Erythroblast (primary cell): ENCODE measurements at places on chromosomes 1 and 21.

DNA sequence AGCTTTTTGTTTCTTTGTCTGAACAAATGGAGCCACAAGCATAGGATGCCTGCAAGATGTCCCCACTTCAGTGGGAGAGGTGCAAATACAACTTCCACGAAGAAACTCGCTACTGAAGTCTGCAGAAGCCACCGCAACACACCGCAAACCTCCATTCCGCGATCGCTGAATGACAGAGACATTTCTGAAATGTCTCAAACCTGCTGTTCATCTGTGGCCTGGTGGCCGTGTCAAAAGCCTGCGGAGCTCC, 1.0 kb downstream of the TP53BP2 start:
- DNase-seq: peak; percentile 64

- DNase-seq: peak; percentile 88
Observed at GRCh38 chr1:99766378-99766800, at the start of gene FRRS1. Gene FRRS1, minus strand, starts transcription at chr1:99766635. Its CDS starts 17,867 bp downstream, at chr1:99748768.

DNA sequence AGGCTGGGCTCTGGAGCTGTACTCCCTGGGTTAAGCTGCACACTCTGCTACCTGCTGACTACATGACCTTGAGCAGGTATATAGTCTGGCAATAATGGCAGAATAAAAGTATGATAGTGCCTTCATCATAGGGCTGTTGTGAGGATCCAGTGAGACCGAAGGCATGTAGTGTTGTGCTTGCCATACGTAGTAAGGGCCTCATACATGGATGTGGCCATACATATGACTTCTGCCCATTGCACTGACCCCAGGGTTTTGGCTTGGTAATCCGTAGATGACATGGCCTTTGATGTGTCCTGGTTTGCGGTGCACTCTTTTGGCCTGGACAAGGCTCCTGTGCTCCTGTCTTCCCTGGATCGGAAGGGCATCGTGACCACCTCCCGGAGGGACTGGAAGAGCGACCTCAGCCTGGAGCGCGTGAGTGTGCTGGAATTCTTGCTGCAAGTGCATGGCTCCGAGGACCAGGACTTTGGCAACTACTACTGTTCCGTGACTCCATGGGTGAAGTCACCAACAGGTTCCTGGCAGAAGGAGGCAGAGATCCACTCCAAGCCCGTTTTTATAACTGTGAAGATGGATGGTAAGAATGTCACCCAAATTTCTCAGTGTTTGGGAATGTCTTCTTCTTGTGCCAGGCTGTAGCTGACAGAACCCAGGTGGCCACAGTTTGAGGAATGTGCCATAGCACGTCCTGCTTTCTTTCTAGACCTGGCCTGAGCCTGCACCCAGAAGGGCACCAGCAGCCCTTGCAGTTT, 17.0 kb upstream of the CD101 start:
- no peak for DNase-seq

DNA sequence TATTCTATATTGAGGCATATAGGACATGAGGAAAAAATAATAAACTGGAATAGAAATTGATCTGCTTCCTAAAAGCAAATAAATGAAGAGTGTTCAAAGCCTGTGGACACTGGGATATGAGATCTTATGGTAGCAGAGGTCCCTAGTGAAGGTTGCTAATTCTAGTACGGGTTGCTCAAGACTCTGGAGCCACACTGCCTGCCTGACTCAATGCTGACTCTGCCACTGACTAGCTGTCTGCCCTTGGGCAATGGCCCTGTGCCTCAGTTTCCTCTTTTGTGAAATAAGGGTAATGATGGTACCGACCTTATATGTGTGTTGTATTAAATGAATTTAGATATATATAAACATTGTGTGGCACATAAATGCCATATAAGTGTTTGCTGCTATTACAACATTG, 59.0 kb upstream of the C1orf53 start:
- no peak for DNase-seq

DNA sequence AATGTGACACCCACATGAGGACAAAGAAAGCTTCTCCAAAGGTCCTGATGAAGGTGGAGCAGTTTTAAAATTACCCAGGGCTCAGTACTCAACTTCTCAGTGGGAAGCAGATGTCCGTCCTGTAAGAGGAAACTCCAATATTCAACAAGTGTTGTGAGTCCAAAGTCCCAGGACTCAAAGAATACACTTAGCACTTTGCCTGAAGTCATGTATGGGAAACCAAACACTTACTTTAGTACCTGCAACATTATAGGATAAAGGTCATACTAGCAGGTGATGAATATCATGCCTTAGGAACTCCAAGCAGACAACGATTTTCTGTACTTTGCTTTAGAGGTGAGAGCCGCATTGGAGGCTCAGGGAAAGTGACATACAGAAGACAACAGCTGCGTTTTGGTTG, 37.2 kb upstream of the ST6GALNAC3 start:
- no peak for DNase-seq

DNA sequence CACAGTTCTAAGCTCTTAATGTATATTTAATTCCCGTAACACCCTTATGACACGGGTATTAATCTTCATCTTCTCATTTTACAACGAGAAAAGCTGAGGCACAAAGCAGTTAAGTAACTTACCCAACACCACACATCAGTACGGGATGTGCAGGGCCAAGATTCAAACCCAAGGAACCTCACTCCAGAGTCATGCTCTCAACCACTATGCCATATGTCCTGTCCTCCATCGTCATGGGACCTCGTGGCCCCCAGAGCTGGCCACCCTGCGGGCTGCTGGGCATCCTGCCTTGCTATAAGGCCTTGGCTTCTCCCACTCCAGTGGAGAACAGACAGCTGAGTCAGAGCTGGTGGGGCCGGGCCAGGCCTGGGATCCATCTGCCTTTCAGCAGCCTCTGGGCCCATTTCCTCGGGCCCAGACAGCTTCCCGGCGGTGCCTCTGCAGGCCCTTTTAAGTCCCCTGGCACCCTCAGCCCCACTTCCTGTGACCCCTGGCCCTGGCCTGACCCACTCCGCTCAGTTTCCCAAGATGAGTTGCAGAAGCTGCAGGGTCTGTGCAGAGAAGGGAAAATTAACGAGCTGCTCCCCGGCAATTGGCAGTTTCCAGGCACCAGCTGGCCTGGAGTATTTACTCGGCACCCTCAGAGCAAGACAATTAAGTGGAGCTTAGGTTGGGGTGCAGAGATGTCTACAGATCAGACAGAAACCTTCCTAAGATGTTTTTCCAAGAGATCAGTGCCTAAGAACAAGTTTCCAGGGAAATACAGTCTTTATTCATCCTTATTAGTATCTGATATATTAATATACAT, 98.2 kb downstream of the EPHB2 start:
- DNase-seq: no peak
